ENCODE measurements at places on chromosomes 2 and 18.

GRCh38 chr2:205403244-205403825, 279.0 kb upstream of the NRP2 start:
- DNase-seq, result no peak

GRCh38 chr2:128466376-128466775, 147.7 kb upstream of the HS6ST1 start:
- no peak for DNase-seq

DNA sequence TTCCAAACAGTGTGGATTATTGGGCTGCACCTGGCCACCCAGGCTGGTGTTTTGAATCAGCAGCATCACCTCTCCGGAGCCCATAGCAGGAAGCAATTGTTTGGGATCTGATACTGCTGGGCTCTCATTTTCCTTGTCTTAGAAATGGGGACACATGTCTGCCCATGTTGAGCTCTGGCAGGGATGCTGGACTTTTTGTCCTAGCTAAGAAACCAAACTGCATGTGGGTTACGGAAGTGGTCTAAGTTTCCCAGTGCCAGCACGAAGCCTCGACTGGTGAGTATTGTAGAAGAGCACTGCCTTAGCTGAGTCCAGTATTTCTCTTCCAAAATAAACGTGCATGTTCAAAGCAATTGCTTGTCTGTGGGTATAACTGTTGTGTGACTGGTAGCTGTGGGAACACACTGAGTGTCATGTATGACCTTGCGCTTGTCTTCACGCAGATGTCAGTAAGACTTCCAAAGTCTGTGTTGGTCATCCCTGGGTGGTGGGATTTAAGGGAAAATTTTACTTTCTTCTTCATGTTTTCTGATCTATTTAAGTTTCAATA, 43.6 kb downstream of the SH3RF3 start:
- DNase-seq, result no peak

GRCh38 chr18:9232977-9233376, 96.4 kb downstream of the ANKRD12 start:
- DNase-seq, result no peak

DNA sequence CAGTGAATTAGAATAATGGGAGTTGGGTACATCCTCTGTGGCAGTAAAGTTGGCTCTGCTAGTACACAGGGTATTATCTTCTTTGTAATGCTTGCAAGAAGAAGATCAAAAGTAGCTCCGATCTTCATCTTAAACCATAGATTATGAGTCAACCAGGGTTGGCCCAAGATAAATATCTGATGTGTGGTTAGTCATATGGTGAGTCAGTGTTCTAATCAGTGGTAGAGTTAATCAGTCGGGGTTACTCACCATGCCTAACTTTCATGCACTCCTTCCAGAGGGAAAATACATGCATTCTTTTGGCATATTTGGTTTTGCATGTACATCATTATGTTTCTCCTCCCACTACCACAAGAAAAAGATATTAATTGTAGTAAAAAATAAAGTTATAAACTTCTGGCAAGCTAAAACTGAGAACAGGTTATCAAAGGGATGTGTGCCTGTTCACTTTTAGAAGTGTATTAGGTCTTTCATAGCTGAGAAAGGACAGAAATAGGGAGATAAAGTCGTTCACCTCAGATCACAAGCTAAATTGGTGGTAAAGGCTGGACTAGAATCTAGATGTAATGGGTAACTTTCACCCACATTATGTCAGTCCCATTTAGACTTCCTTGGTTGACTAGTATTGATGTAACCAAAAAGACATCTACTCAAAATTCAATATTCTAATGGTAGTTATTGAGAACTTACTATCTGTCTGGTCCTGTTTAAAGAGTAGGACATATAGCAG, 684.4 kb downstream of the IRS1 start:
- DNase-seq, result no peak

DNA sequence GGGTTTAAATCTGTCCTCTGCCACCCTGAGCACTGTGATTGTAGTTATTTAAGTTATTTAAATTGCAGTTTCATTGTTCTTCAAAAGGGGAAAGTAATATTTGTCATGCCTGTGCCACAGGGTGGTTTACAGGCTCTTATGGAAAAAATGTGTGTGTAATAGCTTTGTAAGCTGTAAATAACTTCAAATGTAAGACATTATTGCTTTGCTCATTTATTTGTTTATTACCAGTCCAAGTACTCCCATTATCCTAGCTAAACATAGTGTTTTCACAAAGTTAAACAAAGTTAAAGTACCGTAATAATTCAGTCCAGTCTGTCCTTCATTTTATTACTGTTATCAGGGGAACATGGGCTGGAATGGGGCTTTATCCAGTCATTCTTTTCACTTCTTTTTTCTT, 43.4 kb upstream of the IGFBP2 start:
- no peak for DNase-seq

GRCh38 chr2:19866771-19867170, 35.0 kb downstream of the TTC32 start:
- no peak for DNase-seq

DNA sequence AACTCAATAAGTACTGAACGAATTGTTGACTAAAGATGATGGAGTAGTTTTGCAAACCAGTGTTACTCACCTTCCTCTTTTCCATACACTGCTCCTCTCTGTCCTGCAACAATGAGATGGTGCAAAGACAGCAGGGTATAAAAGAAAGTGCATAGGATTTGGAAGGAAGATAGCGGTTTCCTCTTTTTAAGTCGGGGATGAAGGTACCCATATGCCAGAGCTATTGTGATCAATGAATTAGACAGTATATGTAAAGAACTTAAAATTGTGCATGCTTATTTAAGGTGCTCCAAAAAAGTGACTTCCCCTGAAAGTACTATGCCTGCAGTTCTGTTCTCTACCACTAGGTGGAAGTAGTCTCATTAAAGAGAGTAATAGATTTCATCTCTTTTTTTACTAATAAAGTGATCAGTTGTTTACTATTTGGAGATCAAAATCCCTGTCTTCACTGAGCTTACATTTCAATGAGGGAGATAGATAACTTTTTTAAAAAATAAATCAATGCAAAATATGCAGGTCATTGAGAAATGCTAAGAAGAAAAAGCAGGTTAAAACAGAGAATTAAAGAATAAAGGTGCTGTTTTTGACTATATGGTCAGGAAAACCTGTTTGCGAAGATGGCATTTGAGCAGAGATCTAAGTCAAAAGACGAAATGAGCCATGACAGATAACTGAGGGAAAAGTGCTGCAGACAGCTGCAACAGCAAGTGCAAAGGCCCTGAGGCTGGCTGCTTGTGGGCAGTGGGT, 339.7 kb upstream of the SLC14A2 start:
- DNase-seq, result no peak

- no peak for DNase-seq
Observed at GRCh38 chr2:64228918-64229317, 84.7 kb upstream of the PELI1 start.

DNA sequence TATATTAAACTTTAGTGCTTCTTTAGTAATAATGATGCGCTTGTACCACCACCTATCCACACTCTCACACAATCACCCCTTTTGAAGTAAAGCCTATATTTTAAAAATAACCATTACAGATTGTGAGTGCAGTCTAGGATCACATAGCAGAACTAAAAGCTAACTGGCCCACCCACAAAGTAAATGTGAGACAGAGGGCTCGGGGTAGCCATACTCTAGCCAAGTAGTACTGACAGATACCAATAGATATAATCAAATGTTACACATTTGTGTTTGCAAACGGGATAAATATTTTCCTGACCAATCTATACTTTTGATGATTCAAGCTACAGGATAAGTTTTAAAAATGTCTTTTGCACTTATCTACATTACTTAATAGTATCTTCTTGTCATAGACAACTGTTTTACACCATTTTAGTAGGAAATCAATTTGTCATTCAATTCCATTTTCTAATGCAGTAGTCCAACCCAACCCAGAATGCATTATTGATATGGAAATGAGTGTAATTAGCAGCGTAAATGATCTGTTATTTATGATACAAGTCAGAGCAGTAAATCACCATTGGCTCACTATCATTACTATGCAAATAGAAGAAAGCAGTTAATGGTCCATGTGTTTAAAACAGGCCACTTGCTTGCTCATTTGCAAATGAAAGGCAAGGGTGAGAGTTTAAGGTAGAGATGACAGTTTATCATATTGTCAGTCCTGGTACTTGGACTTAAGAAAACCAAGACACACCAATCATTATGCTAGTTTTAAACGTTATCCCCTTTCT, 111.8 kb downstream of the ERBB4 start:
- no peak for DNase-seq

DNA sequence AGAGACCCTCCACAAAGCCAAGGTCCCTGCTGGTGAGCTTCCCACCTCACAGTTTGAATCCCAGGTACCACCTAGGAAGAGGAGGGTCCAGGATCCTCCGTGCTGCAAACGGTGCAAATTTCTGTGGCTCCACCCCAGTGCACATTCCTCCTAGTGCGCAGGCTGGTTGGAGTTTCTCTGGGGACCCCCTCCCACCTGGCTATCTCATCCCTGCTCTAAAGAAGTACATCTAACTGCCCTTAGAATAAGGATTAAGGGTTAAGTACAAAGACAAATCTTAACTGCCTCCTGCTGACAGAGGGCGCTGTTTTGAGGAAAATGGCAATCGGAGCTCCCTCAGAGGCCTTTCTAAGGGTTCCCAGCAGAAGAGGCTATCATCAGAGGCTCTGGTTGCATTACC, 109.6 kb upstream of the FSIP2 start:
- DNase-seq, result peak; percentile 5

Data from activated CD4-positive, alpha-beta T cell treated with anti-CD3 and anti-CD28 coated beads, Interleukin-2, amount 50 U/mL, for 48 hours (primary cell).